Left kidney (tissue), 8 donors: ENCODE measurements at places on chromosomes 6 and 20. TPM values are rescaled to one million over a fixed set of nuclear protein-coding genes. Genes with fewer than 3 reads are reported as not detected.
A peak's percentile ranks its signal among the peaks of the same experiment; 100 is the strongest.

DNA sequence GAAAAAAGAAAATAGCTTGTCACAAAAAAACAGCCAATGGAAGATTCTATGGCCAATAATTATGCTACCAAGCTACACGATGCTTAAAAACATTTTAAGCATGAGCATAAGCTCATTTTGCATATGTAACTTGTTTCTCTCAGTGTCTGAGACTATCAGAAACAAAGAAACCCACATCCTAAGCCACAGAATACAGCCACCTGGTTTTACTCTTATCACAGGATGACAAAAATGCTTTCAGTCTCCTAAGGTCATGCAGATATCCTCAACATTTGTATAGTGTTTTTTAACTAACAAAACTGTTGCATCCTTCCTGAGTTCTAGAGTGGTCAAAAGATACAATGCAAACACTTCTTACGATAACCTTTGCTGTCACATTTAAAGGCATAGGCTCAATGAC is 172.1 kb upstream of the RUNX2 start:
- DNase-seq, result no peak

The OR12D3 gene
- polyA plus RNA-seq, result not detected

DNA sequence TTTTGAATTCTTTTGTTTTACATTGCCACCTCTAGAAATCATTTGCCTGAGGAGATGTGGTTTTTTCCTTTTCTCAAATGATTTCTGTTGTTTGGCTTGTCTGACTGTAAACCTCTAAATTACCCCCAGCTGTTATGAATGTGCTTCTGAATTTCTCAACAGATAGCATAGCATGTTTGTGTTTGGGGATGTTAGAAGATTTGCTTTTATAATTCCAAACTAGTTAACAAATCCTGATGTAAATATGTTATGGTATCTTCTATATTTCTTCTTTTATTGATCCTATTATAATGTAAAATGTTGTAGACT is 31.6 kb upstream of the EZR start:
- DNase-seq, result no peak

The SLC52A3 gene
- polyA plus RNA-seq, result 4.0 TPM

DNA sequence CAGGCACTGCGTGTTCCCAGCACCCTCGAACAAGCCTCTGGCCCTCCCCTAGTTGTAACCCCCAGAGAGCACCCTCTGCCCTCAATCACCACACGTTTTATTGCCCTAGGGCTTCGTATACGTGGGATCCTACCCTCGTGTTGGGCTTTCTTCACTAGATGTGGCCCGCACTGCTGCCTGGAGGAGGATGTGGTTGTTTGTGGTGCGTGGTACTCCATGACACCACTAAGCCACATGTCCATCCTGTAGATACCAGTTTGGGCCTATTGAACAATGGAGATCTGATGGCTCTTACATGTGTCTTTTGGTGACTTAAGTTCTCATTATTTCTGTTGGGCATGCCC is 17.0 kb downstream of the SLC2A4RG start:
- DNase-seq, result no peak

GRCh38 chr6:154868143-154868594 is 126.9 kb upstream of the TIAM2 start:
- no peak for DNase-seq

DNA sequence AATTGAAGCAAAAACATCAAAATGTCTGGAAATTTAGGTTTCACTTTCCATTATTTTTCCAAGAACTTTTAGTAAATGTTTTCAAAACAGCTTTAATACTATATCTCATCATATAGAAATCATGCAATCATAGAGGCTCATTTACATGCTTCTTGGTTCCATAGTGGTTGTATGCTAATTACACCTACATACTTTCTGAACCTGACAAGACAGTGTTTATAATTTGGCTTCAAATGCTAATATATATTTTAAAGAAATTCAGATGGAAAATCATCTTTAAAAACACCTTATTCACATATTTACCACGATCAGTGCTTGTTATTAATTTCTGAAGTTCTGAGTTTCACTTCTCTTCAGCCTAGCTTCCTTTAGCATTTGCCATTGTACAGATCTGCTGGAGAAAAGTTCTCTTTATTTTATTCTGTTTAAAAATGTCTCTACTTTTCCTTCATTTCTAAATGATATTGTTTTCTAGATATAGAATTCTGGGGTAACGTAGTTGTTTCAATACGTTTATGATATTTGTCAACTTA is 89.9 kb downstream of the PLCB1 start:
- DNase-seq, result no peak

GRCh38 chr20:22305381-22305780 is 279.0 kb downstream of the FOXA2 start:
- peak; percentile 14 for DNase-seq

DNA sequence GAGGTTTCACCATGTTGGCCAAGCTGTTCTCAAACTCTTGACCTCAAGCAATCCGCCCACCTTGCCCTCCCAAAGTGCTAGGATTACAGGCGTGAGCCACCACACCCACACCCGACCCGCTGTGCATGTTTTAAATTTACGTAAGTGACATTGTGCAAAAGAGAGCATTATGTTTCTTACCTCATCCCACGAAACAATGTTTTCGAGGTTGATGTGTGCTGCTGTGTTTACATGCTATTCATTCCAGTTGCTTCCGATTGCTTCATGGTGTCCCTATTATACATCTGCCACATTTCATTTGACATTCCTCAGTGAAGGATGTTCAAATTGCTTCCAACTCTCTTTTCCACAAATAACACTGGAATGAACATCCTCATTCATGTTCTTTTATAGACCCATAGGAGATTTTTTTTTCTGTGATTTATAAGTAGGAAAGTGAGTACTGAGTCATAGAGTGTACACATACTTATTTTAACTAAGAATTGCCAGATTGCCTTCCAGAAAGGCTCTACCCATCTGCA is 403.9 kb upstream of the JARID2 start:
- no peak for DNase-seq

- DNase-seq, result no peak
Measured at GRCh38 chr6:35439308-35439707, 12.8 kb upstream of the FANCE start.

- no peak for DNase-seq
Measured at GRCh38 chr6:36444470-36444869, 1.7 kb downstream of the KCTD20 start.

DNA sequence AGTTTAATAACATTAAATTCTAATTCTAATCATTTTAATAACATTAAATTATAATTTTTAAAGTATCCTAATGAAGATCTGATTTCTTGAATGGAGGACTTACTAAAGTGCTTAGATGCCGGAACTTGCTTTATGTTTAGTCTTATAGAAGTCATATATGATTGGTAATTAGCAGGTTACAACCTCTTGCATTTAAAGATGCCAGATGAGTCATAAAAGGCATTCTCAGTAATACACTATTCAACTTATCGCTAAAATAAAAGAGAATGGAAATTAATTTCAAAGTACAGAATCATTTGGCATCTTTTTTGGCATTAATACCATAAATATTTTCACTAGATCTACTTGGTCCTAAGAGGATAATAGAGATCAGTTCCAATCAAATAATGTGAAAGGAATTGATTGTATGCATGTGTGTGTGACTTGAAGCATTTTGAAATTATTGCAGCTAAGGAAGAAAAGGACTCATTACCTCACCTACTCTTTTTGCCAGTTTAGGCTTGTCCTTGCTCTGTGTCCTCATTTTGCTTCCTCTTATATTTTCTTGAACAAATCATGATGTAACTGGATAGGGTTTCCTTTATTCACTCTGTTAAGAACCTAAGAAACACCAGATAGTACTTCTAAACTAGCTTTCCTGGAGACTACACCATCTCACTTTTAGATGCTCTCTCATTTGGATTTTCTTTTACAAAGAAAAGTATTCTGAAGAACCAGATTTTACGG is 2.7 kb downstream of the COL21A1 start:
- DNase-seq, result no peak

DNA sequence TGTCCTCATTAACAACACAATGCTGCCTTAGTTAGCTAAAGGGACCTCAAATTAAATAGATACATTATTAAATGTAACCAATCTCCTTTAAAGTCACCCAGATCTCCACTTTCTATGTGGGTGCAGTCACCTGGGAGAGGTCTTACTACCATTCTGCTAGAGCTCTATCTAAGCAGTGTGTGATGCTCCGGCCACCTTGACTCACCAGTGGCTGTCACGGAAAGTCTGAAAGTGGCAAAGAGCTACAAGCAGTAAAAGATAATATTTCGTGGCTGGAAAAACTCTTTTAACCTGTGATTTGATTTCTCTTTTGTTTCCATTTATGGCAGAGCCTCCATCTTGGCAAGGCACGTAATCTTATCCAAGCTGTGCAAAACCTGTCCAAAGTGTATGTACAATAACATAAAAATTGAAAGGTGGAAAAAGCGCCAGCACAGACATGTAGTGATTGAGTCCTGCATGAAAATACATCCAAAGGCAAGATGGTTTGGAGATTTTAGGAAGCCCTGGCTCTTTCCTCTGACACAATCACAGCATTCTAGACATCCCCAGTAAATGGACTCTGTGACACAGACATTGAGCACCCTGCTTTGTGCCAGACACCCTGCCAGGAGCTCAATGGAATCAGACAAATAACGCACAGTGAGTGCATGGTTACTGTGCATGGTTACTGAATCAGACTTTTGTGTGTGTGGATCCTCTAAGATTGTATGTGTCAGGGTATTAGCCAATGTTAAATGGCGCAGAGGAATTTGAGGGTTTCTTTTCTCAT is 116.6 kb downstream of the ADAT2 start:
- DNase-seq, result no peak

GRCh38 chr6:12535586-12536314 is 180.8 kb upstream of the PHACTR1 start:
- no peak for DNase-seq

DNA sequence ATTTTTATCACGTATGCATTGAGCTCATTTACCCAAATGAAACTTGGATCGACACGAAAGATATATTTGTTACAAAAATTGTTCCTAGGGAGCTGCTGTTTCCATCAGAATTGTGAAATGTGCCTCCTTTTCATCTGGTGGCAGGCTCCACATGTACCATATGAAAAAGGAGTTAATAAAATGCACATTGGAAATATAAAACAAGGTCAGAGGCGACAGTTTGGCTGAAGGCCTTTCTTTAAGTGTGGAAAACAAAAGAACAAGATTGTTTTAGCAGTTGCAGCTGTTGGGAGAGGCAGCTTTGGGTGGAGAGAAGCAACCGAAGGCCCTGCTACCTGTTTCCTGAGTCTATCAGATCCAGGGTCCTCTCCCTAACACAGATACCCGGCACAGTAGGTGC is 334.5 kb upstream of the NT5E start:
- DNase-seq, result no peak

The TSHZ2 gene
- 14.2 TPM for polyA plus RNA-seq

The SLC2A10 gene
- polyA plus RNA-seq, result 16.6 TPM

DNA sequence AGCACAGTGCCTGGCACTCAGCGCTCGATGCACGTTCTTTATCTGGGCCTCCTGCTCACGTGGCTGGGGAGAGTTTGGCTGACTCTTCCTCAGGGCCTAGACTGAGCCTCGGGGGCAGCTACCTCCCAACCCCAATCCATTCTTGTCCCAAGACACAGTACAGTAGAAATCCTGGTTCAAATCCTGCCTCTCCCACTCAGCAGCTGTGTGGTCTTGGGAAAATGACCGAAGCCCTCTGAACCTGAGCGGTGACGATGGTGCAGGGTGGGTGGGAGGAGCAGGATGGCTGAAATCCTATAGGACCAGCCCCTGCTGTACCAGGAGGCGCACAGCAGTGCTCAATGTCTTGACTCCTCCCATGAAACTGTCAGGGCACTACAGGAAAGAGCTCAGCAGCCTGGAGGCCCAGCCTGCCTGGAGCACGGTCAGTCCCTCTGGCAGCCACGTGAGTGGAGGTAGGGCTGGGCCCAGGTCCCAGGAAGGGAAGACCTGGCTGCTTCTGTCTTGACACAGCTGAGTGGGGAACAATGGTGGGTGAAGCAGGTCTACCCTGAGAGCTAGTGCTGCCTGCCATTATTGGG is 31.5 kb downstream of the PDRG1 start:
- DNase-seq, result no peak

The SNAP25 gene
- 8.4 TPM for polyA plus RNA-seq
